ENCODE measurements at places on chromosomes 5 and 9. TPM values are rescaled to one million over a fixed set of nuclear protein-coding genes. Genes with fewer than 3 reads are reported as not detected.

Gene SNCB
- not detected for total RNA-seq

Gene TMOD1
- 0.08 TPM for total RNA-seq

Gene CD180
- total RNA-seq, result not detected

Gene CATSPER3
- 0.13 TPM for total RNA-seq

Gene CAVIN4
- total RNA-seq, result 3.6 TPM

DNA sequence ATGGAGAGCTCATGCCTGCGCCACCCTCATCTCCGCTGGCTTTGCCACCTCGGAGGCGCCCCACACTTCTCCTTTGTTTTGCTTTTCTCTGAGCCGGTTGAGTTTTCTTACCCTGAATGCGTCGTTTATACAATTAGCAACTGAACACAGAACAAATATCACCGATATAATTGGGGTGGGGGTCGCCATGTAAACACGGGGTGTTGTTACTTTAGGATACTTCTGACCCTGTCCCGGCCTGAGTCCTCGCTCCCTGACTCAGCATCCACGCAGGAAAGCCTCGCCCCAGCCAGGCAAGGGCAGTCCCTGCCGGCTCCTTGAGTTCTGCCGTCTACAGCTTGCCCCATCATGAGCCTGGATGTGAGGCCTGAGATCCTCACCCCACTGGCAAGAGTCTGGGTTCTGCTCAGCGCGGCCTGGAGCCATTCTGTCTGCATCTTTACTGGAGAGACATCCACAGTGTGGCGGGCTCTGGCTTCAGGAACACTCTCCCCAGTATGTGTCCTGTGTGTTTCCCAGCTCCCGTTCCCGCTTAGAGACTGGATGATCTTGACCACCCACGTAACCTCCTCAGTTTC is 5.5 kb downstream of the NKX2-5 start:
- no peak for DNase-seq

GRCh38 chr5:3954199-3954598 is 358.6 kb downstream of the IRX1 start:
- DNase-seq, result no peak

GRCh38 chr9:88184976-88185375 is 46.7 kb upstream of the SPATA31C2 start:
- no peak for DNase-seq

- DNase-seq, result no peak
Measured at GRCh38 chr5:110925398-110925797, 146.1 kb upstream of the TSLP start.

GRCh38 chr5:156722358-156722757 is 127.7 kb upstream of the PPP1R2B start:
- no peak for DNase-seq

- DNase-seq, result no peak
Measured at GRCh38 chr5:43661102-43661501, 58.1 kb downstream of the NNT start.

GRCh38 chr5:19104948-19105347 is 883.1 kb downstream of the CDH18 start:
- no peak for DNase-seq

DNA sequence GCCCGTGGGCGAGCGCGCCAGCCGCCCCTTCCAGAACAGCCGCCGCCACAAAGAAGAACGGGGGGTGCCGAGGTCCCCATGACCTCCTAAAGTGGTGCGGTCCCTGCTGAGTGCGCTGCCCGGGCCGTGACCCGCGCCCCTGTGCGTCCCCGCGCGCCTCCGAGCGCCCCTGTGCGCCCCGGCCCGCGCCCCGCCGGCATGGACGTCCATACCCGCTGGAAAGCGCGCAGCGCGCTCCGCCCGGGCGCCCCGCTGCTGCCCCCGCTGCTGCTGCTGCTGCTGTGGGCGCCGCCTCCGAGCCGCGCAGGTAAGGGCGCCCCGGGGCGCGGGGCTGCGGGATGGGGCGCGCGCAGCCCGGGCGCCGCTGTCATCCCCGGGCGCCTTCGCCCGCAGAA is 384 bp downstream of the COL5A1 start:
- no peak for DNase-seq

- no peak for DNase-seq
Measured at GRCh38 chr5:165723931-165724330, 2218.5 kb downstream of the MAT2B start.

GRCh38 chr5:14231156-14231555 is 88.0 kb downstream of the TRIO start:
- no peak for DNase-seq

DNA sequence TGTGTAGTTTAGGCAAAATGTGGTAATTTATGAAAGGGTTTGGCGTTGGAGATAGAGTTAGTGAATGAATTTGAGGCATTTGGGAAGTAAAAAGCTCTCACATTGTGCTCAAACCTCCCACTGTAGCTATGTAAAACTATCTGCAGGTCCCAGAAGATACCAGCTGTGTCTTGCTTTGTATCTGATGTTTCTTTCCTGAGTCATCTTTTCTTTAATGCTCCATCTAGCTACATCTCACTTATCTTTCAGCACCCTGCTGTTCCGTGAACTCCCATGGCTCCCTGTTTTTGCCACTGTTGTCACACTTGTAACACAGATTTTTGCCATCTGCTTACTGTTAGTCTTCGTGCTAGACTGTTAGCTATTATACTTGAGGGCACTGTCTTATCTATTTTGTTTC is 253.1 kb downstream of the NPR3 start:
- no peak for DNase-seq

GRCh38 chr9:18555105-18555883 is 81.3 kb downstream of the ADAMTSL1 start:
- DNase-seq, result no peak

GRCh38 chr5:143676802-143677201 is 135.2 kb upstream of the HMHB1 start:
- DNase-seq, result no peak

GRCh38 chr5:129046151-129046550 is 48.4 kb upstream of the ISOC1 start:
- no peak for DNase-seq

DNA sequence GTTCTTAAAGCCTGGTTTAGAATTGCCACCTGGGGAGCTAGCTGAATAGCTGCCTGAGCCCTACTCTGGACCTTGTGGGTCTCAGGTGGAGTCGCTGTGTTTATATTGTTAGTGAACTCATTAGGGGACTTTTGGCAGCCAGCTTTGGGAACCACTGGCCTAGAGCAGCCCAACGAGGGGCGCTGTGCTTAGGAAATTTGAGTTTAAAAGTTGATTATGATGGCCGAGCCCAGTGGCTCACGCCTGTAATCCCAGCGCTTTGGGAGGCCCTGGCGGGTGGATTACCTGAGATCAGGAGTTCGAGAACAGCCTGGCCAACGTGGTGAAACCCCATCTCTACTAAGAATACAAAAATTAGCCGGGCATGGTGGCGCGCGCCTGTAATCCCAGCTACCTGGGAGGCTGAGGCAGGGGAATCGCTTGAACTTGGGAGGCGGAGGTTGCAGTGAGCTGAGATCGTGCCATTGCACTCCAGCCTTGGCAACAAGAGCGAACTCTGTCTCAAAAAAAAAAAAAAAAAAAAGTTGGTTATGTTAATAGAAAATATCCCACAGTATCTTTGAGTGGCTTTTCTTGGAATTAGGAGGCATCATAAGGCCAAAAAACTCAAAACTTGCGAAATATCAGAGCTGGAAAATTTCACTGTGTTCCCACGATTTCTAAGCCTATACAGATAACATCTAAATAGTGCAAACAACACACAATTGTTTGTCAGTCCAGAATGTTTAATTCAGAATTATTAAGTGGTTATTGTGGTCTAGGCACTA is 809 bp downstream of the MCCC2 start:
- no peak for DNase-seq

GRCh38 chr5:141504216-141504615 is 15.3 kb downstream of the PCDHGC5 start:
- no peak for DNase-seq

GRCh38 chr5:184471-184870 is 6.8 kb upstream of the LRRC14B start:
- DNase-seq, result no peak

Data from kidney epithelial cell (primary cell).